Right atrium auricular region (tissue), 2 donors: ENCODE measurements at places on chromosomes 5 and 9. TPM values are rescaled to one million over a fixed set of nuclear protein-coding genes. Genes with fewer than 3 reads are reported as not detected.

DNA sequence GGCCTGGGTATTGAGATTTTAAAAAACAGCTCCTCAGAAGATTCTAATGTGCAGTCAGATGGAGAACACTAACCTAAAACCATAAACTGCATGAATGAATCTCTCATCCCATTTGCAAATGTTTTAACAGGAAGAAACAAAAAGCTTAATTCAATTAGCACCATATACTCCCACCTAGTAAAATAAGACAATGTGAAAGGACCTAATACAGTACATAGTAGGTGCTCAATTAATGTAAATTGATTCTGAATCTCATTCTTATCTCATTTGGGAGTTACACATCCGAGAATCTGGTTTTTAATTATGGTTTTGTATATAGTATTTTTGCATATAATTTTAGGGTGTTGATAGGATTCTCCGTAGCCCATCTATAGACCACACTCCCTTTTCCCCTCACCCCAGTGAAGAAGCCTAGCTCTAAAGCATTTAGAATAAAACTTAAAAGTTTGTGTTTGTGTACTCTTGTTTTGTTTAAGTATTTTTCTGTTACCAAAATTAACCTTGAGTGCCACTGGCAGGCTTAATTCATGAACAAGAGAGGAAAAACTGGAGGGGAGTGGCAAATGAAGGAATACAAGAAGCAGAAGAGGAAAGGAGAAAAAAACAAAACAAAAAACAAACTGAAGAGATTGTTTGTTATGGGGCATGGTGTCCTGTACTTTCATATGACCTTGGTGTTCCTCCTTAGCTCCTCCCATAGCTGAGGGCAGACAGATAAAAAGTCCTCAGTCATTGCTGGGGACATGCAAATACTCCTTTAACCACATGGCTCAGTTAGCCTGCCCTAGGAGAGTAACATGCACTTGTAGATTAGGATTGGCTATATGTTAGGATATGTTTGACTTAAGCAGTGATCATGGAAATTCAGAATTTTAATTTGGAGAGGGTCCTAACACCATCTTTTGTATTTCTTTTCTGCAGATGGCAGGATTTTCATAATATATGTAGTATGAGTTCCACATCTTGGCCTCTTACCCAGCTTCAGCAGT, 1.2 kb downstream of the RNF14 start:
- no peak for DNase-seq

- DNase-seq, result no peak
Observed at GRCh38 chr9:120668399-120668798, 45.9 kb downstream of the MEGF9 start.

DNA sequence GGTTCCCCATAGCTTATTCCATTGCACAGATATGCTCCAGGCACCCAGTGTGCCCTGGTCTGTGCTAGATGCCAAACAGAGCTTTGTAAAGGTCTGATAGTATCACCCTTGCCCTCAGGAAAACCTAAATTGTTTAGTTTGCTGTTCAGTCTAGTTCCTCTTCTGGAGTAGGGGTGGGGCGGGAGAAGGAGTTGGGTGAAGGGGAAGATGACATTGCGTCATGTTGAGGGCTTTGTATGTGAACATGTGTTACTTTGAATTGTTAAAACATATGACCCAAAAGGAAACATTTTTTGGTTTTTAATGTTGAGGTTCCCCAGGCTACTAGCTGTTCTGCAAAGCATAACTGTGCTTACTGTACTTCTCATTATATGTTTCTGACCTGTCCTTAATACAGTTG, 40.6 kb downstream of the HACD4 start:
- no peak for DNase-seq

DNA sequence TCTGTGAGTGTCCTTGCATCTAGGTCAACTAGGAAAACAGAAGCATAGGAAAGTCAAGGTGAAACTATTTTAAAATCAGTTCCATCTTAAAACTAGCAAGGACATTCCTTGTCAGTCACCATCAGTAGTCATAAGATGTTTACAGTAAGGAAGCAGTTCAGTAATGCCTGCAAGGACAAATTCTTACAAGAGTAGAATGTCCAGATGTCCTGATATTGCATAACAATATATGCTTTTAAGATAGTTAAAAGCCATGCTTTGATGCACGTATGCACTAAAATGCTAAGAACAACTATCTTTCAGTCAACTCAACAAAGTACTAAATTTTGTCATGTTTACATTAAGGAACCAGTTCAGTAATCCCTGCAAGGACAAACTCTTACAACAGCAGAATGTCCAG, 11.3 kb upstream of the SVEP1 start:
- DNase-seq, result no peak

- DNase-seq, result no peak
Observed at GRCh38 chr5:176788941-176789872, 21.2 kb upstream of the UNC5A start.

DNA sequence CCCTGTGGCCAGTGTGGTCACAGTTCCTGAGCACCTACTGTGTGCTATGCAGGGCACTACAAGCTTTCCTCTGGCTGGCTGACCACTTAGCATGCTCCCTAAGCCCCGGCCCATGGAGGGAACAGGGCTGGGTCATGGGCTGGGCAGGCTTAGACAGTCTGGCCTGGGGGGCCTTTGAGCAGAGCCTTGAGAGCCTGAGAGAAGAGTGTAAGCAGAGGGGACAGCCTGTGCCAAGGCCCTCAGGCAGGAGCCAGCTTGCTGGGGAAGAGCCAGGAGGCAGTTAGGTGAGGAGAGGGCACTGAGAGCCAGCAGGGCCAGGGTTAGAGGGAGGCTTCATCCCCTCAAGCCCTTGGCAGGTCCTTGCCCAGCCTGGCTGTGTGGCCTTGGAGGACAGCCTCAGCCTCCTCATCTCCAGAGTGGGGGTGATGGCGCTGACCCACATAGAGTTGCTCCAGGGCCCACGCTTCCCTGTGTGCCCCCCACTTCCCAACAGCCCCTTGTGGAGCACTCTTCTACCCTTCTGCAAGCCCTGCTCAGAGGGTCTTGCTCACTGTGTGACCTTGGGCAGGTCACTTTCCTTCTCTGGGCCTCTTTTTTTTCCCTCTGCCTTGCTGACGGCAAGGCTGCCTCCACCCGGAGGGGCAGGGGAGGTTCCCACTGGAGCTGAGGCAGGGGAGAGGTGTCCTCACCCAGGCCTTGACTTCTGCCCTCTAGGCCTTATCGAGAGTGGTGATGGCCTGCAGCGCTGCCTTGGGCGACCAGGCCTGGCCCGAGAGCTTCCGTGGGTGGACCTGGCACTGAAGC, 107.1 kb downstream of the PHF2 start:
- DNase-seq, result peak; percentile 53

- DNase-seq, result no peak
Observed at GRCh38 chr5:95620030-95620869, at the start of gene GPR150. TSS of gene GPR150 (plus strand) at chr5:95620087. CDS start at chr5:95620276, 189 bp downstream.

- no peak for DNase-seq
Observed at GRCh38 chr5:171661143-171661542, 124.5 kb upstream of the SMIM23 start.

DNA sequence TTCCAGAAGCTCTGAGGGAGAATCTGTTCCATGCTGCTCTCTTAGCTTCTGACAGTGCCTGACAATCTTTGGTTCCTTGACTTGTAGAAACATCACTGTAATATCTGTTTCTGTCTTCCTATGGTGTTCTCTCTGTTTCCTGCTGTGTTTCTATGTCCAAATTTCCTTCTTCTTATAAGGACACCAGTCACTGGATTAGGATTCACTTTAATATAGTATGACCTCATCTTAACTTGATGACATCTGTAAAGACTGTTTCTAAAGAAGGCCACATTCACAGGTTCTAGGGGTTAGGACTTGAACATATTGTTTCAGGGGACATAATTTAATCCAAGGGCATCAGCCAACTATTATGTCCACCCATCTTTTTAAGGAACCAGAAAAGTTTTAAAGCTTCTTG, 265.6 kb downstream of the ZSWIM6 start:
- no peak for DNase-seq

GRCh38 chr5:127700237-127700766, 2.9 kb upstream of the CCDC192 start:
- DNase-seq, result no peak

DNA sequence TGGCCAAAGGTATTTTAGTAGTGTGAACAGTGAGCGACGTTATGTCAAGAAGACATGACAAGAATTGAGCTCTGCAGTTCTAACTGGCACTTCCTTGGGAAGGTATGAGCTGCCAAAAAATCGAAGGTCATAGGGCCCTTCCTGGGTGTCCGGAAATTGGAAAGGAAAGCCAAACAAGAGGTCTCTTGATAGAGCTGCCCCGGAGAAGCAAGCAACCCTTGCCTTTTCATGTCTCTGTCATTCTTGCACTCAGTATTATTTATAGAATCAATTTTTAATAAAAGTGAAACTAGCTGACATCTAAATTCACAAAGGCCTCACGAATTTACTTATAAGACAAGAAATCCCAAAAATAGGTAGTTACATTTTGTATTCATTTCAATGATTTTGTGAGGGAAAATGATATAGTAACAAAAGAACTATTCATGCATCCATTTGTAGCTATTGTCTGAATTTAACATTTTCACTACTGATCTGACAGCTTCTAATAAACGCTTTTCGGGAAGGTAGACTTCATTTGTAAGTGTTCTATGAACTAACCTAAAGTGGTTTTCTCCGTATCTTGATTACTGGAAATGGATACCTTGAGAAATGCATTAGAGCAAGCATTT, 113.8 kb upstream of the VCAN start:
- no peak for DNase-seq

DNA sequence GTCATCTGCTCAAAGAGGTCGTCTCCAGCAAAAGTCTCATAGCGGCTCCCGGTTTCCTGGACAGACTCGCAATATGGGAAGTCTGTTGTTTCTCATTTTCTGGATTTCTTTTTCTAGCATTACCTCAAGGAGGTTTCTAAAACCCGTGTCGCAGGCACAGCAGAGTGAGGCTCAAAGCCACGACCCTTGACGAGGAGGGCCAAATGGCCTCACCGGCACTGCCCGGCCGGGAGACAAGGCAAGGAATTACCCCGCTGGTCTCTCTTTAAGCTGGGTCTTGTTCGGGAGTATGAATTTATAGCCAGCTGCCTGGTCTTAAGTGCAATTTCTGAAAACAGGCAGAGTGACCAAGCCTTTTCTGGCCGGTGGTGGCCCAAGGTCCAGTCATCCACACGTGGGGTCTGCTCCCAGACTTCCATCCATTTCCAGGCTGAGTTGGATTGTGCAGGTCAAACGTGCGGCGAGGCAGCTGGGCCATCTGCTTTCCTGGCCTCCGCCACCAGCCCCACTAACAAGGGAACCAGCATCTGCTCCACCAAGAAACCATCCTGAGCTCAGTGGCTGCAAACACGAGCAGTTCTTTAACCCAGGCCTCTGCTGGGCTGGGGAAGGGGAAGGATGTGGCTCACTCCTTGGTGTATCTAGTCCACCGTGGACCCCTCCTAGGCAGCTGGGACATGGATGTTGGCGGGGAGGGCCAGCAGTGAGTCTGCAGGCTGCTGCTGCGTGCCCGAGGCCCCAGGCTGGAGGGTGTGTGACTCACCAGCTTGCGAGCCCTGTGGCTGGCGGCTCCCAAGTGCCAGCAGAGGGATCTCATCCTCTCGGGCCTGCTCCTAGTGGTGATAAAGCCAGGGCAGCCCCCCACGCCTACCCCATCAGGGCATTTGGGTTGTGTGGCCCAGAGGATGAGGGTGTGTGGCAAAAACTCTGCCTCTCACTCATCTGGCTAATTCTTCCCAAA, 55.6 kb upstream of the COL5A1 start:
- peak; percentile 49 for DNase-seq

- DNase-seq, result no peak
Observed at GRCh38 chr5:92064993-92065392, 681.9 kb upstream of the ARRDC3 start.

- no peak for DNase-seq
Observed at GRCh38 chr9:35703906-35704672, 14.4 kb upstream of the TPM2 start.

- no peak for DNase-seq
Observed at GRCh38 chr5:139457241-139457640, 5.3 kb downstream of the ECSCR start.

GRCh38 chr5:77182367-77182766, 28.1 kb upstream of the PDE8B start:
- DNase-seq, result no peak

GRCh38 chr9:87206064-87206661, 258.9 kb upstream of the GAS1 start:
- no peak for DNase-seq

DNA sequence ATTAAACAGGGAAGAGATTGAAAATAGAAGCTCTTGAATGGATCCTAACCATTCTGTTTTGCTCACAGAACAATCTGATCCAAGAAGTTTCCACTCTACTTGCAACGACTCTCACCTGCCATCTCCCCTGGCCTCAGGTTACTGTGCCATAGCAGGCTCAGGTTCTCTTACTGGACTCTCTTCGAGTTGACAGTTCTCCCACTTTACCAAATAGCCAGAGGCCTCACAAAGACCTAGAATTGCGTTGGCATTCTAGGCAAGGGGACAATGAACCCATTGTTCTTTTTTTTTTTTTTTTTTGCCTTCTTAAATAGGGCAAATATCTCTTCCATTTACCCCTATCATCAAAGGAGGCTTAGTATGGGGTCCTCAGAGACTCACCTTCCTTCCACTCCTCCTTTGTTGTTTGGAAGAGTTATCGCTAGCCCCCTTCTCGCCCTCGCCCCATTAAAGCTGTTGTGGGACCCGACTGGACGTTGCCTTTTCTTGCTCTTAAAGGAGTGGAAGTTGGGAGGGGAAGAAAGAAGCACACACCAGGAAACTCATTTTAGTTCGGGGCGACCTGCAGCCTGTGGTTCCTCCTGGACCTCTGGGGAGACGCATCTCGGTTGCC, 688 bp upstream of the PLPPR1 start:
- DNase-seq, result no peak

DNA sequence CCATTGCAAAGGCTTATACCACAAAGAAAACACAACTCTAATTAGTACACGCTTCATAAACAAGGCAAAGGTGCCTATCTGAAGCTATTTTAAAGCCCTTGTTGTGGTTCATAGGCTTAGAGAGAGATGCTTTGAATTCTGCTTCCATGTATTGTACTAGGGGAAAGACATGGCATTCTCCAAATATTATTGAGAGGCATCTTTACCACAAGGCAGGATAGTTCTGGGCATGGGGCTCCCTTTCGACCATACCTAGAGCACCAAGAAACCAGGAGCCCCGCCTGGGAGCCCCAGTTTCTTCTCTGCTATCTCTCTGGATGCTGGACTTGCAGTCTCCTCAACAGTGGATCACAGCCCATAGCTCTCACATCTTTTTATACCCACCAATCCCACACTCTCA, 93.7 kb downstream of the NFIB start:
- DNase-seq, result no peak

GRCh38 chr9:94034511-94034910, 49.8 kb upstream of the PTPDC1 start:
- DNase-seq, result no peak

- DNase-seq, result no peak
Observed at GRCh38 chr5:38341641-38342040, 83.3 kb downstream of the EGFLAM start.

- no peak for DNase-seq
Observed at GRCh38 chr5:55903121-55903701, 52.1 kb downstream of the IL31RA start.

- no peak for DNase-seq
Observed at GRCh38 chr5:27144456-27144855, 106.1 kb upstream of the CDH9 start.

GPRIN1 gene
- total RNA-seq, result 0.79 TPM

PCDHGA5 gene
- 5.0 TPM for total RNA-seq

SPAAR gene
- 3.8 TPM for total RNA-seq

GLT6D1 gene
- total RNA-seq, result not detected

SH3TC2 gene
- total RNA-seq, result 4.7 TPM

SAXO1 gene
- total RNA-seq, result not detected

ARL14EPL gene
- total RNA-seq, result not detected

EXOC3 gene
- total RNA-seq, result 40.7 TPM

CSF1R gene
- 11.2 TPM for total RNA-seq

GPX8 gene
- 17.5 TPM for total RNA-seq

PPP2R2B gene
- total RNA-seq, result 1.6 TPM

CYLC2 gene
- total RNA-seq, result not detected
